PC-9 (cell line): ENCODE measurements at places on chromosomes 3 and 15. TPM values are rescaled to one million over a fixed set of nuclear protein-coding genes. Genes with fewer than 3 reads are reported as not detected.

DNA sequence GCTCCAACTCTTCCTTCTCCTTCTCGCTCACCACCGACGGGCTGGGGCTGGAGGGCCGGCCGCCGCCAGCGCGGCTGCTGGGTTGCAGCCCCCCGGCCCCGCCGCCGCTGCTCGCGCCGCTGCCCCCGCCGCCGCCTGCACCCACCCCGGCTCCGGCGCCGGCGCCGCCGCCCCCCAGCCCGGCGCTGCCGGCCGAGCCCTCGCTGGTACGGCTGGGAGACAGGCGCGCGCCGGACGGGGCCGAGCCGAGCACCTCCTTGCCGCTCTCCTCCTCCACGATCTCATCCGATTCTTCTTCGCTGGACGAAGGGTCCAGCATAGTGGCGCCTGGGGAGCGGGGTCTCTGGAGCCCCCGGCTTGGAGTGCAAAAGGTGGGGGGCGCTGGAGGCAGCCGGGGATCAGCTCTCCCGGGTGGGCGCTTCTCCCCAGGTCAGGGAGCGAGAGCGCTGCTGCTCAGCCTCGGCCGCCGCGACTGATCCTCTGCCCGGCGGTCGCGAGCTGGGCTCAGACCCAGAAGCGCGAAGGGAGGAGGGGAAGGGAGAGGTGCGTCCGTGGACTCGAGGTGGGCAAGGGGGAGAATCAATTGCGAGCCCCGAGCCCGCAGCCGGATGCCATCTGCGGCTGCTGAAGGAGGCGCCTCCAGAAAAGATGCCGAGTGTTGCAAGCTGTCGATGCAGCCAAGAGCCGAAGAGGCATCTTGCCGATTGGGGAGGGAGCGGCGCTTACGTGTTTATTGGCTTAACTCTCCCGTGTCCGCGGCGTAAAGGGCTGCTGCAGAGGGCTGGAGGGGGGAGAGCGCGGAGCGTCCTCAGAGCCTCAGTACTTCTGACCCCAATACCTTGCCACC, at the start of gene CADPS:
TSS of gene CADPS (minus strand) at position 706 of the 847 bp plus-strand sequence. CDS start at position 319, 387 bp downstream.
- H3K27ac ChIP-seq, result no peak within 1 kb of the TSS
- no peak within 1 kb of the TSS for H3K4me3 ChIP-seq
- H3K4me1 ChIP-seq, result no peaks in the 10 kb centered on the region
- no peaks in the 10 kb centered on the region for H3K36me3 ChIP-seq
- no peak for DNase-seq

GRCh38 chr3:27623085-27623753, 98.9 kb downstream of the EOMES start:
- H3K36me3 ChIP-seq, result no peaks in the 10 kb centered on the region
- no peak overlapping the region for H3K27ac ChIP-seq
- no peaks in the 10 kb centered on the region for H3K27me3 ChIP-seq
- DNase-seq, result no peak
- no peak overlapping the region for H3K4me3 ChIP-seq

Gene FGF12
- total RNA-seq, result 5.6 and 10.9 TPM in 2 replicates

DNA sequence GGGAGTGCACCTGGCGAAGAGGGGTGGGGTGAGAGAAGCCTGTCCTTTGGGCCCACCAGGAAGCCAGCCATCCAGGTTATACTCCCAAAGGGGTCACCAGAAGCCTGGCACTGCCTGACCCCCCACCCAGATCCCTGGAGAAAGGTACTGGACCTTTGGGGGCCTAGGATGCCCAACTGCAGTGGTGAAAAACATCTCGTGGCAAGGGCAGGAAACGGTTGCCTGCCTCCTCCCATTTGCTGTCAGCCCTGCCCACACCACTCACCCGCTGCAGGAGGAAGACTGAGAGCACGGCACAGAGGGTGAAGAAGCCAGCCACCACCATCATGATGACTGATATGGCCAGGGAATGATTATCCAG, 2.2 kb upstream of the ULK3 start:
- no peak for DNase-seq
- H3K4me3 ChIP-seq, result no peak overlapping the region
- no peaks in the 10 kb centered on the region; the same call in 1 of the 2 replicates for H3K36me3 ChIP-seq
- H3K27ac ChIP-seq, result no peak overlapping the region

DNA sequence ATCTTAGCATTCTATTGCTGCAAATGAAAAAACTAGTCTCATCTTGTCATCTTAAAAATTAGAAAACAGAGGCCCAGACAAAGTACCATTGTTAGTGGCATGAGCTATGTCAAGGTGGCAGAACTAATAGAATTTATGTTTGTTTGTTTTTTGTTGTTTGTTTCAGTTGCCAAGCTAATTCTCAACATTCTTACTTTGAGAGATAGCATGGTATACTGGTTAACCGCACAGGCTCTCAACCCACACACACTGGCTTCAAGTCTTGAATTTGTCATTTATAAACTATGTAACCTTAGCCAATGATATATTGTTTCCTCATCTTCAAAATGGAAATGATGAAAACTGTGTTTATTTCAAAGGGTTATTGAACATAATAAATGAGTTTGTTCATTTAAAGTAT, 367.6 kb upstream of the PLSCR5 start:
- H3K27ac ChIP-seq, result no peak overlapping the region

DNA sequence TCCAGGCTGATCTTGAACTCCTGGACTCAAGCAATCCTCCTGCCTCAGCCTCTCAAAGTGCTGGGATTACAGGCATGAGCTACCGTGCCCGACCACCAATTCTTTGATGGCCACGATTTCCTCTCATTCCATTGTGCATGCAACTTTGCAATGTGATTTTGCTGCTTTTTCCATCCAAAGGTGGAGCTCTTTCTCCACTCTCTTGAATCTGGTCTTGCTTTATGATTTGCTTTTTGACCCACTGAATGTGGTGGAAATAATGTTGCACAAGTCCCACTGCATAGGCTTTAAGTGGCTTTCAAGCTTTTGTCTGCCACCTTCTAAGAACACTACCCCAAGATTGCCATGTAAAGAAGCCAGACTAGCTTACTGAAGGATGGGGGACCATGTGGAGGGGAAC, 10.6 kb downstream of the RPS27L start:
- H3K4me3 ChIP-seq, result no peak overlapping the region
- DNase-seq, result no peak
- no peaks in the 10 kb centered on the region for H3K27me3 ChIP-seq
- no peaks in the 10 kb centered on the region for H3K4me1 ChIP-seq
- H3K27ac ChIP-seq, result no peak overlapping the region

DNA sequence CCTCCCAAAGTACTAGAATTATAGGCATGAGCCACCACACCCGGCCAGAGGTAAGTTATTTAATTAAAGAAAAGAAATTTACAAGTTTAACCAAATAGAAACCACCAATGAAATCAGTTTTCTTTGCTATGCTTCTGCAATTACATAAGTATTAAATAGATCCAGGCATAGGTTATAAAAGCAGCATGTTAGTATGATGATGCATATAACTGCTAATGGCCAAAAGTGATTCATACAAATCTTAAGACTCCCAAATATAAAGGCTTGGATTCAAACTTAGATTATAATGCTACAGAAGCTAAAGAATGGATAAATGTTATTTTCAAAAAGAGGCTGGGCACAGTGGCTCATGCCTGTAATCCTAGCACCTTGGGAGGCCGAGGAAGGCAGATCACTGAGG, 32.8 kb upstream of the HDC start:
- H3K27me3 ChIP-seq, result no peaks in the 10 kb centered on the region
- 0 out of 2 replicates have a peak, but pooled peaks cover 8% of the 10 kb centered on the region for H3K36me3 ChIP-seq
- no peak overlapping the region for H3K4me3 ChIP-seq
- no peak for DNase-seq
- no peaks in the 10 kb centered on the region for H3K4me1 ChIP-seq
- H3K27ac ChIP-seq, result no peak overlapping the region

- no peaks in the 10 kb centered on the region for H3K27me3 ChIP-seq
- no peak for DNase-seq
- H3K4me1 ChIP-seq, result no peaks in the 10 kb centered on the region
- H3K4me3 ChIP-seq, result no peak overlapping the region
- H3K27ac ChIP-seq, result no peak overlapping the region
Observed at GRCh38 chr3:140015741-140016140, 80.8 kb downstream of the CLSTN2 start.

GRCh38 chr3:171206283-171206682, 179.8 kb upstream of the SLC2A2 start:
- H3K27ac ChIP-seq, result no peak overlapping the region
- DNase-seq, result no peak
- H3K27me3 ChIP-seq, result no peaks in the 10 kb centered on the region

Gene PTX3
- 0.59 and 1.1 TPM in 2 replicates for total RNA-seq

Gene CYP1A2
- not detected in 2 replicates for total RNA-seq

Gene CLDN18
- not detected in 2 replicates for total RNA-seq

DNA sequence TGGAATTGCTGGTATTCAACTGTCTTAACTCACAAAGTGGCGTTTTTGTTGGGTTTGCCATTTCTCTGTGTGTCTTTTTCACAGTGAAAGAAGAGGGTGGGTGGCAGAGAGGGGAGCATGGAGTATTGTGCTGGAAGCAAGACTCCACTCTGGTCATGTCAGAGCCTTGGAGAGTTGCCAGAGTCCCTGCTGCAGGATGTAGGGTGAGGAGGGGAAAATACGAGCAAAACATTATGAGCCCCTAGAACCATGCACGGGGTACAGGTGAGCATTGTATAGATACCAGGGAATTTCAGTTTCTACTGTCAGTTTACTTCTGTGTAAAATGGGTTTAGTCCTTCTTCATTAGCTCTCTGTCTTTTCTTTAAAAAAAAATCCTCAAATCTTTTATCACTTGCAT, 249.9 kb downstream of the CACNA2D3 start:
- peaks cover 24% of the 10 kb centered on the region for H3K27me3 ChIP-seq
- no peak for DNase-seq
- no peak overlapping the region for H3K27ac ChIP-seq
- H3K4me1 ChIP-seq, result no peaks in the 10 kb centered on the region

GRCh38 chr15:67018441-67018840, 47.0 kb upstream of the SMAD3 start:
- no peaks in the 10 kb centered on the region for H3K27me3 ChIP-seq
- peaks cover 16% of the 10 kb centered on the region for H3K4me1 ChIP-seq
- H3K4me3 ChIP-seq, result no peak overlapping the region
- H3K36me3 ChIP-seq, result no peaks in the 10 kb centered on the region
- DNase-seq, result no peak
- H3K27ac ChIP-seq, result no peak overlapping the region

DNA sequence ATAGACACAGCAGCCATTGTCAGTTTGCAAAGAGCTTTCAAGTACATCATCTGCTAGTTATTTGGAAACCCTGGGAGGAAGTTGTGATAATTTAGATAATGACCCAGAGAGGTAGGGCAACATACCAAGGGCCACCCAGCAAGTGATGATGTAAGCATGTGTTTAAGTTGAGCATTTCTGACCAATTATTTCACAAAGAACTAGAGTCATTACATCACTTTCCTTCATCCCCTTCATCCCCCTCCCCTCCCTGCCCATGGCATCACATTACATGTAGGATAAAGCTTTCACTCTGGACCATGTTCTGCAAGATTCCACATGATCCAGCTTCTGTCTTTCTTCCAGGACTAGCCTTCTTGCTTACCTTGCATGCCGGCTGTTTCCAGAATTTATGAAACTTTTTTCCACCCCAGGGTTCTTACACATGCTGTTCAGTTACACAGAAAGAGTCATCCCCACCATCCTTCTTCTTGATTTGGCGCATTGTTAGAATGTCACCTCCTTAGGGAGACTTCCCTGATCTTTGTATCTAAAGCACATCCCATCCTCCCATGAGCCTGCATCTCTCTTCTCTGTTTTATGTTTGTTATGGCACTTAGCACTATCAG, 71.3 kb downstream of the PTPRG start:
- no peak overlapping the region for H3K27ac ChIP-seq
- no peak overlapping the region for H3K4me3 ChIP-seq
- no peak for DNase-seq
- no peaks in the 10 kb centered on the region for H3K27me3 ChIP-seq
- no peaks in the 10 kb centered on the region for H3K36me3 ChIP-seq
- H3K4me1 ChIP-seq, result peaks cover 29% of the 10 kb centered on the region

Gene EHHADH
- 8.4 and 8.8 TPM in 2 replicates for total RNA-seq

GRCh38 chr15:61173899-61174689, 55.0 kb downstream of the RORA start:
- H3K4me1 ChIP-seq, result no peaks in the 10 kb centered on the region
- no peaks in the 10 kb centered on the region for H3K36me3 ChIP-seq
- no peaks in the 10 kb centered on the region for H3K27me3 ChIP-seq
- H3K27ac ChIP-seq, result no peak overlapping the region
- H3K4me3 ChIP-seq, result no peak overlapping the region

DNA sequence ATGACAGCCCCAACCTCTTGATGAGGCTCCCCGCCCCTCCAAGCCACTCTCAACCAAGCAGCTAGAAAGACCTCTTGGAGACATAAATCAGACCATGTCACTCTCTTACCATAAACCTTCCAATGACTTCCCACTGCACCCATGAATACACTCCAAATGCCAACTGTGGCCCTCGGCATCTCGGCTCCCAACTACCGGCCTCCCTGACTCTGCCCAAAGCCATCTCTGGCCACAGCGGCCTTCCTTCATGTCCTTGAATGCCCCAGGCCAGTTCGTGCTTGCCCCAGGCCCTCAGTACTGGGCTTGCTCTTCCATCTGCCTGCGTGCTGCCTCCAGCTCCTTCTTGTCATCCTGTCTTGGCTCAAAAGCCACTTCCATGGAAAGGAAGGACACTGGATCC, 32.0 kb downstream of the HCN4 start:
- peaks cover 47% of the 10 kb centered on the region for H3K27me3 ChIP-seq
- no peaks in the 10 kb centered on the region for H3K36me3 ChIP-seq
- DNase-seq, result no peak
- H3K4me1 ChIP-seq, result no peaks in the 10 kb centered on the region
- no peak overlapping the region for H3K4me3 ChIP-seq

DNA sequence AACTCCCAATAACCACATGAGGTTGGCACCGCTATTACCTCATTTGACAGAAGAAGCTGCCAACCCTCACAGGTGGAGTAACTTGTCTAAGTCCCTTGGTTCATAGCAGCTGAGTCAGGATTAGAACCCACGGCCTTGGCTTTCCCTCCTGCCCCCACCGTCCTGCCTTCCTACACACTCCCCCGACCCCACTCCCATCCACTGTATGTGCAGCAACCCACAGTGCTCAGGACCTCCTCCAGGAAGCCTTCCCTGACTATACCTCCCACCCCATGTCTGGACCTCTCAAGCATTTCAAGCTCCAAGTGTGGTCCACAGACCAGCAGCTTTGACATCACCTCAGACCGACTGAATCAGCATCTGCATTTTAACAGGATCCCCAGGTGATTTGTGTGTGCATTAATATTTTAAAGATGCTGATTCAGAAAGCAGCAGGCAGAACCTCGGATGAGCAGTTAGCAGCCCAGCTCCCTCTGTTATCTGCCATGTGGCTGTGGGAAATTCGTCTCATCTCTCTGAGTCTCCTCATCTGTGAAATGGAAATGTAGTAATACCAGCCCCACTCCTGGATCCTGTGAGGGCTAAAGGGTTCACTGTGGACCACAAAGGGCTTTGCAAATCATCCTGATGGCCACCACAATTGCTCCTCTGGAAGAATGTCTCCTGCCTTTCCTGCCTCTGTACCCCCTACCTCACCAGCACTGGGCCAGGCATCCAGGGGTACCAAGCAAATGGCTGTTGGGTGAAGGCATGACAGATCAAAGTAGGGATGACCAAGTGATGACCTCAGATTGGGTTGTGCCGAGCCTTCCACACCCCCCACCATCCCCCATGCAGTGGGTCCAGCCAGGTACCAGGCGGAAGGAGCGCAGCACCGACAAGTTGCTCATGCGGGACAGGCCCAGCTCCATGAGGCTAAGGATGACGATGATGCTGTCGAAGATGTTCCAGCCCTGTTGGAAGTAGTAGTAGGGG, 62.7 kb downstream of the SCN5A start:
- H3K27ac ChIP-seq, result no peak overlapping the region
- peaks cover 51% of the 10 kb centered on the region for H3K27me3 ChIP-seq
- no peak overlapping the region for H3K4me3 ChIP-seq
- no peaks in the 10 kb centered on the region for H3K4me1 ChIP-seq
- H3K36me3 ChIP-seq, result no peaks in the 10 kb centered on the region

GRCh38 chr3:39142067-39142466, 11.3 kb downstream of the CSRNP1 start:
- no peak for DNase-seq
- no peaks in the 10 kb centered on the region for H3K36me3 ChIP-seq

- no peak overlapping the region for H3K4me3 ChIP-seq
- H3K27me3 ChIP-seq, result no peaks in the 10 kb centered on the region
Observed at GRCh38 chr3:182797876-182798275, 4.6 kb downstream of the ATP11B start.

Gene SLC7A14
- not detected in 2 replicates for total RNA-seq
